ENCODE measurements at places on chromosomes 2 and 18.
A peak's percentile ranks its signal among the peaks of the same experiment; 100 is the strongest.

- peak; percentile 39 for DNase-seq
Observed at GRCh38 chr2:54052825-54053718, 62.3 kb upstream of the ACYP2 start.

DNA sequence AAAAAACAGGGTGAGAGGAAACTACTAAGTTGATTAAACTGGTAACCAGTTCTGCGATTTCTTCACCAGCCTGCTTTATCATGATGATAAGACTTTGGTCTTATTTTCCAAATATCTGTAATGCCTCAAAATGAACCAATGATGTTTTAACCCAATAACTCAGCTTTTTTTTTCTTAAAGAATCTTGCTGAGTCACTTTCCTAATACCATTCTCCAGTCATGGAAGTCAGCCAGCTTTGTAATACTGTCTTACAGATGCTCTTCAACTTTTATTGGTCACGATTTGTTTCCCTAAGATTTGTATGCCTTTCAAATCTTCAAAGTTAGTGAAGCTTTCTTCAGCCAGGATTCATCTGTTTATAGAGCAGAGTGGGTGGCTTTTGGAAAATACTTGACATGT lies 47.7 kb upstream of the SMIM21 start:
- peak; percentile 95 for DNase-seq

DNA sequence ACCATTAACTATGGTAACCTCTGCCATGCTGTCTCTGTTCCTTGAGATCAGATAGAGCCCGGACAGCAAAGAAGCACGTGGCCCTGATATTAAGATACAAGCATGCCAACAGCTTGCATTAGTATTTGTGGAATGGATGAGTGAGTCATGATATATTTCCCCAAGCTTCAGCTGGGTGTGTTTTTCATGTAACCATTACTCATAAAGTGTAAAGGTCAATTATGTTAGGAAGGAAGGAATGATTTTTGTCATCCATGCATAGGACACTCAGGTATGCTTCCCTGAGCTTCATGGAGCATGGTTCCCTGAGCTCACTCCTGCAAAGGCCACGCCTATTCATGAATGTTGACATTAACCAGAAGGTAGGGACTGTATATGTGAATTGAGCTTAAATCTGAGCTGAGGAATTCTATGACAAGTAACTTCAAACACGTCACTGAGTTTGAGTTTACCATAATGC lies 74.6 kb downstream of the ARL4C start:
- peak; percentile 92 for DNase-seq

GRCh38 chr2:104857262-104858005 lies 3.5 kb downstream of the POU3F3 start:
- DNase-seq: no peak

GRCh38 chr2:95382192-95382591 lies 20.3 kb upstream of the FAHD2A start:
- no peak for DNase-seq

All from fibroblast of skin of right quadriceps (primary cell).